Left forelimb (tissue), 1 donor: ENCODE measurements at places on chromosomes 13 and 19.

DNA sequence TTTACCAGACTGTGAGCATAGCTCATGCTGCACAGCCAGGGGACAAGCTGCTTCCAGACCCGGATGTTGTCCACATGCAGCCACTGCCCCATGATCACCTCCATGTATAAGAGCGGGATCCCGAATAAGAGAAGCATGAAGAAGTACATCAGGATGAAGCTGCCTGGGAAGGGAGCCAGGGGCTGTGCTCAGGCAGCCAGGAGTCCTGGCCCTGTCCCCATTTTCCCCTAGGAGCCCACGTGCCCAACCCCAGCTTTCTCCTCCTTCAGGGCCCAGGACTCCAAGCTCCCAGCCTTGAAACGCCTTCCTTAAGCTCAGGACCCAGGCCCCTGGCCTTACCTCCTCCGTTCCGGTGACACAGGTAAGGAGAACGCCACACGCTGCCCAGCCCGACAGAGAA is 69.3 kb downstream of the SLC6A16 start:
- DNase-seq = no peak

DNA sequence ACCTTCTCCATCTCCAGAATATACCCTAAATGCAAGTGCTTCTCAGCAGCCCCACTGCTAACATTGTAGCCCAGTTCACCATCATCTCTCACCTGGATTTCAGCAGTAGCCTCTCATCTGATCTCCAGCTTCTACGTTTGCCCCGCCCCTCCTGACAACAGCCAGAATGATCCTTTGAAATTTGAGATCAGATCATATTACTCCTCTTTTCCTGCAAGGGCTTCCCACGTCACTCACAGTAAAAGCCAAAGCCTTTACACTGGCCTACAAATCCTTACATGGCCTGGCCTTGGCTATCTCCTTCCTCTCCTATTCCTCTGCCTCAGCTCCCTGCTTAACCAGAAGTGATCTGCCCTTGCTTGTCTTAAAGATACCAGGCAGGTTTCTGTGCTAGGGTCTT is 94.3 kb upstream of the NBEA start:
- DNase-seq = no peak

GRCh38 chr19:30450100-30450499 is 77.9 kb downstream of the ZNF536 start:
- peak; percentile 84 for DNase-seq

GRCh38 chr19:19157808-19158207 is 12.3 kb downstream of the MEF2B start:
- DNase-seq = no peak
